ENCODE measurements at places on chromosomes 2 and 18.

- DNase-seq, result no peak
Observed at GRCh38 chr2:50098242-50098641, 933.7 kb downstream of the NRXN1 start.

DNA sequence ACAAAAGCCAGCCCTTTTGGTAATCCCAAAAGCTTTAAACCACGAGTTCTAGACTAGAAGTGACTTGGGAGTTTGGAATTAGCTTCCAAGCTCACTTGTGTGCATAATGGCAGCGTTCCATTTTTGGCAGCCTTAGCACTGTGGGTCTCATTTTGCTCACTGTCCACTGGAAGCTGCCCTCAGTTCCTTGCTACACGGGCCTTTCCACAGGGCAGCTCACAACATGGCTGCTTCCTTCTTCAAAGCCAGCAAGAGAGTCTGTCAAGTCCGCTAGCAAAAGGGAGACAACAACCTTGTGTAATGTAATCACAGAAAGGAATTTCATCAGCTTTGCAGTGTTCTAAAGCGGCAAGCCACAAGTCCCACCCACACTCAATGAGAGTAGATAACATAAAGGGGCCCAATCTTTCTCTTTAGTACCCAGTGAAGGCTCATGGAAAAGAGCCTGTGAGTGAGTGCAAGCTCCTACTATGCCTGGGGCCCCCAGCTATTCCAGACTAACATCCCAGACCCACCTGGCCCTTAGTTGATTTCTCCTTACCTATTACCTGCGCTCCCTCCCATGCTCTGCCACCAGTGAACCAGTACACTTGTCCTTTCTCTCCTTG lies 239.7 kb upstream of the FBXO11 start:
- DNase-seq, result no peak

DNA sequence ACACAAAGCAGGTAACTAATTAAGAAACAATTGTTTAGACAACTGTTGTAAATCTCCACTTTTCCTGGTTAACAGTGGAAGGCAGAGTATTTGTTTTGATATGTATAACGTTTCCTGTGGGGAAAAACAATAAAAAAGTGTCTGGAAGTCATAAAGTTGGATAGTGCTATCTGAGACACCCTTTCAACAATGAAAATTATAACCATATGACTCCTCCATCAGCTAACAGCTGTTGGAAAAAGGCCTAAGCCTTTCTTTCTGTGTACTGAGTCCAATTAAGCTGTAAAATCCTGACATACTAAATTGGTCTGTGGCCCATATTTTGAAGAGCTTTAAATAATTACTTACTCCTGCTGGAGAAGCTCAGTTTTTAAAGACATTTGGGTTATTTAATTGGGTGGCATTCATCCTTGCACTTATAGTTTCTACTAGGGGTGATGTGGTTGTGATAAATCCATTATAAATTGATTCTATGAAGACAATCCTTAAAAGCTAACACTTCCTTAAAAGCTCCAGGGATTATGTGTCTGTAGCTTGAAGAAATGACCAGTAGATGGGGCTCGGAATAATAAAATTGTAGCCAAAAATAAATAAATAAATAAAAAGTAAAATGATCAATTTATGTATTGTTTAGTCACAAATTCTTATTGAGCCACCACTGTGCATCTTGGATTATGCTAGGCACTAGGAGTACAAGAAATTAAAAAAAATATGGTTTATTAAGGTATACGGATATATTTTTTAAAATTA lies 698.1 kb upstream of the NXPH2 start:
- DNase-seq, result no peak

GRCh38 chr2:238137885-238138284 lies 583 bp upstream of the KLHL30 start:
- DNase-seq, result no peak

DNA sequence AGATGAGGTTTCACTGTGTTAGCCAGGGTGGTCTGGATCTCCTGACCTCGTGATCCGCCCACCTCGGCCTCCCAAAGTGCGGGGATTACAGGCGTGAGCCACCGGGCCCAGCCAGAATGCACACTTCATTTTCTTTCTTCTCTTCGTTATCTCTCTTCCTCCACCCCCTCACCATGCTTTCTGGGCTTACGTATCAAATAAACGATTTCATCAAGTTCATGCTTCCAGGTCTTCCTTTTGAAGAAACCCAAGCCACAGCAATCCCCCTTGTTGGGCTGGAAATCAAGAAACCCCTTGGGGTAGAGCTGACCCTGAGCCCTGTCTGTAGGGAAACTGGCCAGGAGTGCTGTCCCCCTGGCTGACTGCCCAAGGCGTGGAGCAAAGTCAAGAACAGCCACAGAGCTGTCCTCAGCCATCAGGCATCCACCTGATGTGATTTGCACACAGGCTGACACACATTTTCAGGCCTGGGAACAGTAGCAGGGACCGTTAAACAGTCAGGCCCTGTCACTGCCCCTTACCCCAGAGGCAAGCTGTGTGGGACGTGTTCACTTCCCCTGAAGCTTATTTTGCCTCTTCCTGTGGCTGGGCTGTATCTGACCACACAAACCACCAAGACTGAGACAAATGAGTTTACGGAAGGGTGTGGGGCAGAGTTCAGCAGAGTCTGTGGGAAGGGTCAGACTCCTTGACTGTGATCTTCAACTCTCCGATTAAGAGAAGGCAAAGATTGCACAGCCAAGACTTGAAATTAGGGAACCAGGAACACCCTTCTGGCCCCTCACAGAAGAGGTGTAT lies 15.1 kb upstream of the NMUR1 start:
- no peak for DNase-seq

DNA sequence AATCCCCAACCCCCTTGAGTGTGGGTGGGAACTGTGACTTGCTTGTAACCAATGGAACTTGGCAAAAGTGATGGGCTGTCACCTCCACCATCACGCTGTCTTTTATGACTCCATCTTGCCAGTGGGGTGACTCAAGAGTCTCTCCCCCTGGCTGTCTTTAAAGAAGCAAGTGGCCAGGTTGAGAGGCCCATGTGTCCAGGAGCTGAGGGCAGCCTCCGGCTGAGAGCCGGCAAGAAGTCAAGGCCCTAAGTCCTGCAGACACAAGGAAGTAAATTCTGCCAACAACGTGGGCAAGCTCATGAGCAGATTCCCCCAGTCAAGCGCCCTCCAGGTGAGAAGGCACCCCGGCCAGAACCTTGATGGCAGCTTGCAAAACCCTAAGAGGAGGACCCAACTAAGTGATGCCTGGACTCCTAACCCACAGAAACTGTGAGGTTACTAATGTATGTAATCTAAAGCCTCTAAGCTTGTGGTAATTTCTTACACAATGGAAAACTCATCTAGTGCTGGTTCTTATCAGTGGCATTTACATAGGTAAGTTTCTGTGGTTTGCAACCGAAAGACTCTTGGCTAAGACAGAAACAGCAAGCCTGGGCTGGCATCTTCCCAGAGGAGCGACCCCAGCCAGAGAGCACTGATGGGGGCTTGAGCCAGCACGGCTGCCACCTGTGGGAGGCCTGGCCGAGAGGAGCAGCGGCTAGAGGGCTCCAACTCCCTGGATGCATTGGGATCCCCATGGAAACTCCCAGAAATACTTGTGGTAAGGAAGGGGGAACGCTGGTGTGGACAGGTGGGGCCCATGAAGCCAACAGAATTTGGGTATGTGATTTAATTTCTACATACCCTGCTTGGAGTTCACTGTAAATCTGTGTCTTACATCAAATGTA lies 49.3 kb downstream of the CIB4 start:
- no peak for DNase-seq

DNA sequence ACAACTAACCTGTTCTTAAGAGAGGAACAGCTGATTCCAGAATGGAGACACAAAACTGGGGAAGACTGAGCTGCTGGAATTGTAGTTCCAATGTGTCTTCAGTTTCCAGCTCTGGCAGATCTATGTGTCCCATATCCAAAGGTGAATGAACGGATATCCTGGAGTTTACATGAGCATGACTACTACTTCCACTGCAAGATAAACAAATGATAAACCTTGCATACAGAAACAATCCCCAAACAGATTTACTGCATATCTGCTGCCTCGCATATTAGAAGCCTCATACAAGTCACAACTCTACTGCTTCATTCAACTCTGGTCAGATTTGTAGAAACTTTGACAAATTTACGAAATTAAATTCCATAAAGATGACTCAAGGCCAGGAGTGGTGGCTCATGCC lies 15.0 kb downstream of the RTTN start:
- DNase-seq, result no peak

DNA sequence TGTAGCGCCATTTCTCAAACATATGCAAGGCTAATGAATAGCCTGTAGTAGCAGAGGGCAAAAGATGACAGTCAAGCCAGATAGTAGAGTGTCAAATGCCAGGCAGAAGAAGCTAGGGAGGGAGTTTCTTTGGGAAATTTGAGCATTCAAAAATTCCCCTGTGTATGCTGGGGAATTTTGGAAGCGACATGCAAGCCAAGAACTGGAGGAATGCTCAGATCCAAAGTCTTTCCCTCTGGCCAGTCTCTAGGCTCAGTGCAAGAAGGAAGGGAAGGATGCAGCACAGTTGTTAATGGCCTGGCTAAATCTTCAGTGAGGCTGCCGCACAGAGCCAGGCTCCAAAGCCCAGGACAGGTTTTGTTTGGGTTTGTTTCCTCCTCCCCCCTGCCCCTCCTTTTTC lies 59.9 kb downstream of the ATP9B start:
- no peak for DNase-seq

GRCh38 chr2:10224734-10225133 lies 78.0 kb upstream of the HPCAL1 start:
- DNase-seq, result no peak

DNA sequence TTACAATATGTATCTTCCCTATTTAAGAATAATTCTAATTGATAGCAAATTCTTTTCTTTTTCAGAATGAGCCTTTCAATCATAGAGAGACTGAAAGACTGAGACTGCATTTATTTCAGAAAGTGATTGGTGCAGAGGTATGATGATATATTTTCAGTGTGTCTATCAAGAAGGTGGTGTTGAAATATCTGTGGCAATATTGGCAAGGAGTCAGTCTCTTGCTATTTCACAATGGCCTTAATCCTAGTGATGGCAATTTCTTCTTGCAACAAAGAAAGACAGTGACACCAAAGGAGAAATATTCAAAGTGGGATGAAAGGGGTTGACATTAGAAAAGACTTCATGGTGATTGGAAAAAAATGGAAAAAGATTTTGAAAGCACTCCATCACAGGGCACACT lies 21.7 kb upstream of the ZBTB14 start:
- DNase-seq, result no peak

DNA sequence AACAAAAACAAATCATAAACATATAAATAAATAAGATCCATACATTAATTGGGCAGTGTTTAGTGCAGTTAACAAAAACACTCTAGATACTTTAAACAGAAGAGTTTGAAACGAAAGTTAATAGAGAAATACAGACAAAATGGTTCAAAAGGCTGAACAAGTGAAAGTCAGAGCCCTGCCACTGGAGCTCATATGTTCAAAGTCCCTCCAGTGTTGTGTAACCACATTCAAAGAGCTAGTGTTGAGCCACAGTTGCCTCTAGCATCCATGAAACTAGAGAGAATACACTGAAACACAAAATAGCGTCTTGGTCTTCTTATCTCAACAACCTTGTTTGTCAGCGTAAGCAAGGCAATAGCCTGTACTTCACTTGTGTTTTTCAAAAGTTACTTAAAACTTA lies 1309.8 kb upstream of the NRXN1 start:
- no peak for DNase-seq

DNA sequence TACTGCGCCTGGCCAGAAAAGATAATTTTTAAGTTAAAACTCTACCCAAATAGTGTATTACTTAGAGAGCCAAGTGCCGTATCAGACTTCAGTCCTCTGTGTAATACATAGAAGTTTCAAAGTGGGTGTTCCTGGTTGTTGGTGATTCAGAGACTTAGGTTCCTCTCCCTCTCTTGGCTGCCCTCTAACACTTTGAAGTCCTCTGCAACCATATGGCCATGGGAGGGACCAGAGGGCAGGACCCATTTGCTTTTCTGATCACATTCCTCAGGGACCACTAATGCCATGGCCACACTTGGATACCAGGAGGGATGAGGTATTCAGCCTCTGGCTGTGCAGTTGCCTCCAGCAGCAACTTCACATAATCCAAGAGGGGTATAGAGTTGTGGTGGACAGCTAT lies 131.5 kb downstream of the CAPN13 start:
- DNase-seq, result no peak

GRCh38 chr2:129058981-129059380 lies 740.3 kb upstream of the HS6ST1 start:
- DNase-seq, result no peak

DNA sequence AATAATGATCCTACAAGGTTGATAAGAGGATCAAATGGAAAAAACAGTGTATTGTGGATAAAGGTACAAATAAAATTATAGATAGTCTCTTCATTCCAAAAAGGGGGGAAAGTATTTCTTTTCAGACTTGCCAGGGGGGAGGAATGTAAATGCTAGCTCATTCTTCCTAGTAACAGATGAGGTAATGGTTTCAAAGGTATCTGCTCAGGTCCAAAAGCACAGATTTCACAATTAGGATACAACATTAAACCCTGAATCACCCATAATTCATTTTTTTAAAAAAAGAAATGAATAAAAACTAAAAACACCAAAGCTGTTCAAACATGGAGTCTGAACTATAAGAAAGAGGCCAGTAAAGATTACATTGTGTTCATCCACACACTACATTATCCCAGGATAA lies 142.0 kb downstream of the ATAD2B start:
- DNase-seq, result no peak

- DNase-seq, result no peak
Observed at GRCh38 chr2:85794491-85795121, 40.8 kb downstream of the ATOH8 start.

DNA sequence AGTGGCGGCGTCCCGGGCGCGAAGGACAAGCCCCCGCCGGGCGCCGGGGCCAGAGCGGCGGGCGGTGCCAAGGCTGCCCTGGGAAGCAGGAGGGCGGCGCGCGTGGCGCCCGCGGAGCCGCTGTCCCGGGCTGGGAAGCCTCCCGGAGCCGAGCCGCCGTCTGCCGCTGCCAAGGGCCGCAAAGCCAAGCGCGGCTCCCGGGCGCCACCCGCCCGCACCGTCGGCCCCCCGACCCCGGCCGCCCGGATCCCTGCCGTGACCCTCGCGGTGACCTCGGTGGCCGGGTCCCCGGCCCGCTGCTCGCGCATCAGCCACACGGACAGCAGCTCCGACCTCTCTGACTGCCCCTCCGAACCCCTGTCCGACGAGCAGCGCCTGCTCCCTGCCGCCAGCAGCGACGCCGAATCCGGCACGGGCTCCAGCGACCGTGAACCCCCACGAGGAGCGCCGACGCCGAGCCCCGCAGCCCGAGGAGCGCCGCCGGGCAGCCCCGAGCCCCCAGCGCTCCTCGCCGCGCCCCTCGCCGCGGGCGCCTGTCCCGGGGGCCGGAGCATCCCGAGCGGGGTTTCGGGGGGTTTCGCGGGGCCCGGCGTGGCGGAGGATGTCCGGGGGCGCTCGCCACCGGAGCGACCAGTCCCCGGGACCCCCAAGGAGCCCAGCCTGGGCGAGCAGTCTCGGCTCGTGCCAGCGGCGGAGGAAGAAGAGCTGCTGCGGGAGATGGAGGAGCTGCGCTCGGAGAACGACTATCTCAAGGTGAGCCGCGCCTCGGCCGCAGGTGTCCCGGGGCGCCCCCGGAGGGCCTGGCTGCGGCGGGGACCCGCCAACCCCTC lies 820 bp downstream of the MTCL1 start:
- DNase-seq, result no peak

- DNase-seq, result no peak
Observed at GRCh38 chr2:39549718-39550464, 112.8 kb upstream of the MAP4K3 start.

- peak; percentile 69 for DNase-seq
Observed at GRCh38 chr18:35949903-35950627, 22.4 kb upstream of the RMP24 start.

- no peak for DNase-seq
Observed at GRCh38 chr2:107264184-107264583, 378.2 kb upstream of the ST6GAL2 start.
